ENCODE measurements at places on chromosomes 4 and X.

DNA sequence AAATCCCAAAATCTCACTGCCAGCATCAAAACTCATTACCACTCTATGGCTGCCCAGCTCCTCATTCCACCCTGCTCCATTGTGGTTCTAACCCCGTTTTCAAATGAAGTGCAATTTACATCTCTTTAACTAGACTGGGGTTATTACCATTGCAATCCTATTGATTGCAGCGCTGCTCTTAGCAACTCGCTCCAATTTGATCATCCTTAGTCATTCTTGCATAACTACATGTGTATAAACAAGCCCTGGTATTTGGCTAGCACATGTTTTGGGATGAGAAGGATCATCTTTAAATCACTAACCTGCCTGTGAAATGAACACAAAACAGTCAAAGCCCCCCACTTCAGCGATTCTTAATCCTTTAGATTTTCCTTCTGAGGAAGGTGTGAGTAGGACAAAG, 340.1 kb upstream of the PPARGC1A start:
- no peak for DNase-seq

DNA sequence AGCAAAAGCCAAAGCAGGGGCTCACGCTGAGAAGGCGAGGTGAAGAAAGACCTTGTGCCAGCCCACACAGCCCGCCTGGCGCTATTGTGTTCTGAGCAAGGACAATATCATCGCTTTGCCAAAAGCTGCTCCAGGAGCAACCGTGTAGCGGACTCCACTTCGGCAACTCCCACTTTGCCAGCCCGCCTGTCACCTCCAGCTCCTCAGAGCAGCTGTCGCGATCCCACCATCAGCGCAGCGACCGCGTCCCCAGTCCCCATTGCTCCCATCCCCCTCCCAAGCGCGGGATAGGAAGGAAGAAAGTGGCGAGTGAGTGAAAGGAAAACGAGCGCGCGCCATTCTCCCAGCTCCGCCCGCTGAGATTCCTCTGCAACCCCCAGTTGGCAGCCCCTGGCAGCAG, 759 bp downstream of the ZC4H2 start:
- peak; percentile 47 for DNase-seq

DNA sequence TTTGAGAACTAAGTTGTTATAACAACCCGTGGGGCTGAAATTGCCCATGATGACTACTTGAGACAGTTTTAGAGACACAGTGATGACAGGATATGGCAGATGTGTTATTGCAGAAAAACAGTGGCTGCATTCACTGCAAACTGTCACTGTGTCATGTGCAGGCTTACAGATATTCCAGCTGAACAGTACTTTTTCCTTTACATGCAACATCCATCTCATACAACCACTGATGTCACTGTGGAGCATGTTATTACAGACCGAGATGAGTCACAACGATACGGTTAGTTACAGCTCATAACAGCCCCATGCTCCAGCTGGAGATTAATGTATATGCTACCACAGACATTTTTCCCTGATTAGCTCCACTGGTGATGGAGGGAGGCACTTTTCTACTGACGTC, 207.4 kb downstream of the TMA16 start:
- DNase-seq: no peak

GRCh38 chrX:133880032-133880443, 105.4 kb downstream of the GPC3 start:
- DNase-seq: no peak

DNA sequence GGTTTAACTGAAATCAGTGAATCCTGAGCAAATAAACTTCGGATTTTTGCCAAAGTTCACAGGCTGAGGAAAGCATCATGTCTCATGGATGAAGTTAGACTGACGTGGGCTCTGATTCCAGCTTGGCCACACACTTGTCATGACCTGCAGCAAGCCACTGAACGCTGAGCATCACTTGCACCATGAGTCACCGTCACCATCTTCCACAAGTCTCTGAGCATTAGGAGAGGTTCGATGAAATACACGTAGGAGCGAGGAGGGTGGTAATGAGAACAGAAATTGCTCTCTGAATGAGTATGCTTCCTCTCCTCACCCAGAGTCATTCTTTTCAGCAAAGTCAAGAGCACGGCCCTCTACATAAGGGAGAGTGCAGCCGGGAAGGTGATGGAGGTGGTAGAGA, 3.8 kb upstream of the TRIML2 start:
- DNase-seq: no peak

GRCh38 chr4:77501240-77501639, 104.4 kb upstream of the CXCL13 start:
- no peak for DNase-seq

DNA sequence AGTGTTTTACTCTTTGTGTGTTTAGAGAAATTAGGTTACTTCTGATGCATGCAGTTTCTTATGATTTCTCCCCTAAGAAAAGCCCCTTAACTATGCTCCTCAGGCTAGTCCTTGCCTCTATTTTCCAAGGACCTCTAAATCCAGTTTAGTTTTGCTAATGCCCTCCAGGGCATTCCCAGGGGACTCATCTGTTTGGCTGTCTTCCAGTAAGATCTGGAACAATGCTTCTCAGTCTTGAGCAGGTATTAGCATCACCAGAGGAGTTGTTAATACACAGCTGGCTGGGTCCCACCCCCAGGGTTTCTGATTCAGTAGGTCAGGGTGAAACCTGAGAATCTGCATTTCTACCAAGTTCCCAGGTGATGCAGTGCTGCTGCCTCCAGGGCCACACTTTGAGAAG, 56.9 kb downstream of the OTC start:
- no peak for DNase-seq

DNA sequence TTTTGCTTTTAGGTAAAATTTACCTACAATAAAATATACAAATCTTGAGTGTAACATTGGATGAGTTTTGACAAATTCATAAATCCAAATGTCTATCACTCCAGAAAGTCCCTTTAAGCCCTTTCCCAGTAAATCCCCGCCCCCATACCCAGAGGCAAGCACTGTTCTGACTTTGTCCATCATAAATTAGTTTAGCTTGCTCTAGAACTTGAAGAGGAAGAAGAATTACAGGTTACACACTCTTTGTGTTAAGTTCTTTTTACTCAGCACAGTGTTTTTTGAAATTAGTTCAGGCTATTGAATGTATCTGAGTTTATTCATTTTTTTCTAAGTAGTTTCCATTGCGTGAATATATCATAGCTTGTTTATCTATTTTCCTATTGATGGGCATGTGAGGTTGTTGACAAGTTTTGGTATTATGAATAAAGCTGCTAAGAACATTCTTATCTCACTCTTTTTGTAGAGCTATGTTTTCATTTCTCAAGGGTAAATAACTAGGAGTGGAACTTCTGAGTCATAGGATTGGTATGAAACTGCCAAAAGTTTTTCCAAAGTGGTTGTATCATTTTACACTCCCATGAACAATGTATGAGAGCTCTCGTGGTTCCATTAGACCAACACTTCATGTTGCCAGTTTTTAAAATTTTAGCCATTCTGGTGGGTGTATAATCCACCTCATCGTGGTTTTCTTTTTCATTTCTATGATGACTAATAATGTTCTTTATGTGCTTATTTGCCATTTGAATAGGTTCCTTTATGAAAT, 22.4 kb upstream of the HPSE start:
- DNase-seq: peak; percentile 95

GRCh38 chr4:98298022-98298421, 36.8 kb downstream of the RAP1GDS1 start:
- no peak for DNase-seq

- DNase-seq: no peak
Measured at GRCh38 chr4:165970703-165971420, 97.8 kb downstream of the TLL1 start.

- DNase-seq: no peak
Measured at GRCh38 chr4:8495803-8496202, 55.2 kb downstream of the TRMT44 start.

GRCh38 chr4:110501826-110502225, 25.9 kb downstream of the ENPEP start:
- no peak for DNase-seq

DNA sequence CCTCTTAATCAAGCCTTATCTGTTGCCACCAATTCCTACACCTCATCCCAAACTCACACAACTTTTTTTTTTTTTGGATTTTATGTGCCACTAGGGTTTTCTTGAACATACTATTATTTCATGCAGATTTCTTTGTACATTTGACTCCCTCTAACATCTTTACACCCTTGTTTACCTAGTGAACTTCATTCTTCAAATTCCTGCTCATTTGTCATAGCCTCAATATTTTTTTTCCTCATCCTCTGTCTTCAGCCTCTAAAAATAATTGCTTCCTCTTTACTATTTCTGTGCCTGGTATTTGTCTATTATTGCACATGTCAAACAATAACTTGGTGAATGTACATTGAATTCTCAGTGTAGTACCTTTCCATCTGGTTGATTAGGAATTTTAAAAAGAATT, 22.0 kb downstream of the NBDY start:
- DNase-seq: peak; percentile 32

- no peak for DNase-seq
Measured at GRCh38 chr4:41460641-41461040, 77.3 kb upstream of the LIMCH1 start.

GRCh38 chr4:37157476-37158167, 86.9 kb upstream of the NWD2 start:
- no peak for DNase-seq

- peak; percentile 82 for DNase-seq
Measured at GRCh38 chrX:20217271-20217670, 49.4 kb downstream of the RPS6KA3 start.
